Regular cardiac myocyte (primary cell): ENCODE measurements at places on chromosomes 3 and 15. TPM values are rescaled to one million over a fixed set of nuclear protein-coding genes. Genes with fewer than 3 reads are reported as not detected.

ZNF35 gene
- total RNA-seq: 9.9 and 12.1 TPM in 2 replicates

CHRNA5 gene
- 0.56 and 2.3 TPM in 2 replicates for total RNA-seq

PIERCE2 gene
- total RNA-seq: 2.1 and 4.2 TPM in 2 replicates

NR2E3 gene
- 0.38 TPM in 1 of 2 replicates, not detected in the other for total RNA-seq

LRRC31 gene
- total RNA-seq: not detected in 2 replicates

CFAP100 gene
- total RNA-seq: not detected in 2 replicates

USP3 gene
- 33.8 and 36.4 TPM in 2 replicates for total RNA-seq

CLDN11 gene
- total RNA-seq: 225 and 382 TPM in 2 replicates

COLQ gene
- under 0.01 and 0.28 TPM in 2 replicates for total RNA-seq

BHLHE40 gene
- 55.4 and 73.3 TPM in 2 replicates for total RNA-seq

DNAH12 gene
- total RNA-seq: under 0.01 and 0.28 TPM in 2 replicates

RETNLB gene
- total RNA-seq: not detected in 2 replicates

MEGF11 gene
- total RNA-seq: not detected in 2 replicates

LRRIQ4 gene
- total RNA-seq: 0.19 TPM in 1 of 2 replicates, not detected in the other

PLA2G4E gene
- not detected in 2 replicates for total RNA-seq
